ENCODE measurements at places on chromosomes 12 and 14.

GRCh38 chr14:93285044-93285443 lies 47.8 kb downstream of the BTBD7 start:
- DNase-seq: no peak

- no peak for DNase-seq
Measured at GRCh38 chr12:12604740-12605139, 6.9 kb upstream of the CREBL2 start.

DNA sequence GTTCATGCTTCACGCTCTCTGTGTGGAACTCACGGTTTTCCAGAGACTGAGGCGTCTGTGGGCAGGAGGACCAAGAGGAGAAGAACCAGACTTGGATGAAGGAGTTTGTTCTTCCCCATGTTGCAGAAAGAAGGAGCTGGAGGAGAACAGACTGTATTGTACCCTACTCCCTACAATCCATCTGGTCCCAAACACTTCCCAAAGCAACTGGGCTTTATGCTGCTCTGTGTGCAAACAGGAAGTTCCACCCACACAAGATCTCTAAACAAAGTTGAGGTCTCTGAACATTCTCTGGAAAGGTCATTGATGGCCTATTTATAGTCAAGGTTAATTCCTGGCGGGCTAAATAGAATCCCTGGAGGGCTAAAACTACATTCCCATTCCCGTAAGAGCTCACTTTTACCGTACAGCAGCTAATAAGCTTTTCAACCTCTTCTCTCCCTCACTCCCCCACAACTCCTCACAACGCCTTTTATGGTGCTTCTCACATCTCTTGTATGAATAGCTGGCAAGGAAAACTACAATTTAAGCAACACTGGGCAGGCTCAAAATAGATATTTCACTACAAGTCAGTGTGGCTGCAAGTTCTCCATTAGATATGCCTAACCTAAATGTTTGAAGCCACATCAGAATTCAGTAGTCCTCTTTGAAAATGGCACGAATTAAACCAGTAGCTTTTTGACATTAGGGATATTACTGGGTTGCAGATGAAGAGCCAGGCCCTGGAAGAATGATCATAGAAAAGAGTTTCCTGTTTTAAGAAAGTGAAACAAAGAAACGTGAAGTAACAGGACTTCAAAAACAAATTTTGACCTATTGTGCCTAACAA lies at the start of gene A2M:
TSS of gene A2M (minus strand) at position 189 of the 829 bp plus-strand sequence. CDS start at position 119, 70 bp downstream.
- DNase-seq: no peak

GRCh38 chr14:33938131-33938949 lies 12.5 kb downstream of the EGLN3 start:
- no peak for DNase-seq

GRCh38 chr14:38524636-38525509 lies 269.0 kb upstream of the CLEC14A start:
- no peak for DNase-seq

DNA sequence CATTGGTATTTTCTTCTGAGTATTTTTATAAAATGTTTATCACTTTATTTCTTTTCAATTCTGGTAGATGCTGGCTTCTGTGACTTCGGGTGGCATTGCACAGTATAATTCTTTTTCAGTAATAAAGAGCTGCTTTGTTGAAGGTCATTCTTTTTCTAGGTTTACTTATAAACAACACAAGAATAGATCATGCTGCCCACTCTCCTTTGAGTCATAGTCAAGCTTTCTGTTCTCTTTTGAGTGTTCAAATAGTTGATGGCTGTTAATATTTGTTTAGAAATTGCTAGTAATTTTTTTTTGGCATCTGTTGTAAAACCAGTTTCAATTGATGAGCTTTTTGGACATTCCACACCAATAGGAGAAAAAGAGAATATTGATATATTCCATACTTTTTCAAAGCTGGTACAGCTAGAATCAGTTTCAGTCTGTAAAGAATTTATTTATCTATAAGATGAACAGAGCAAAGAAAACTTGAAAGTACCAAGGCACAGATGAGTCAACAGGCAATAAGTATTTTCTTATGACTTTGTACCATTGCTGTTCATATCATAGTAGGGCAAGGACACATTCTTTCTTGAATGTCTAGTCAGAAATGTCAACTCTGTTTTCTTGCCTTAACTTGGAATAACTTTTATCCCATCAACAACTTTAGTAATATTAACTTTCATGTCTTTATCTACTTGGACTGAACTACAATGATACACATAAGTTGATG lies 513.0 kb upstream of the SEL1L start:
- no peak for DNase-seq

DNA sequence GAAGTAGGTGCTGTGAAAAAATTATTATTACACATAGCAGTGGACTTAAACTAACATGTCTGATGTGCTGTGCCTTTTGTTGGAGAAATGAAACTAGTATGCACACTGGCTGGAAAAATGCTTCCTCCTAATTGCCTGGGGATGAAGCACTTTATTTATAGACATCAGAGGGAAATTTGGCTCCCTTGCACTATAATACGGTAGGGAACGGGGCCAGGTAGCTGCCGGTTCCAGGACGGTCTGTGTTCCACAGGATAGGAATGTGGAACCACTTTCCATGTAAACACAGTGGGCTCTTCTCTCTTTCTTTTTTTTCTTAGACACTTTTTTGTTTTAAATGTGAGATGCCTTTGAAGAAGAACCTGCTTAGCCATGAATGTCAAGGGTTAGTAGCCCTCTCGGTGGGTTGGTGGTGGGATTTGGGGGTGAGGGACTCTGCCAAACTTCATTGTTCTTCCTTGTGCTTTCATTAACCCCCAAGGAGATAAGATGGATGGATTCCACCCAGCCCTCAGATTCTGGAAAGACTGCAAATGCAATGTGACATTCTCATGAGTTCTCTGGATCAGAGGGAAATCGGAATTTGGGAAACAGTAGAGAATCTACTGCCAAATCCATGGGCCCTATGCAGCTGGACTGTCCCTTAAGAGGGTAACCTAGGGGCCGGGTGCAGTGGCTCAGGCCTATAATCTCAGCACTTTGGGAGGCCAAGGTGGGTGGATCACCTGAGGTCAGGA lies 58.0 kb upstream of the GSC start:
- no peak for DNase-seq

DNA sequence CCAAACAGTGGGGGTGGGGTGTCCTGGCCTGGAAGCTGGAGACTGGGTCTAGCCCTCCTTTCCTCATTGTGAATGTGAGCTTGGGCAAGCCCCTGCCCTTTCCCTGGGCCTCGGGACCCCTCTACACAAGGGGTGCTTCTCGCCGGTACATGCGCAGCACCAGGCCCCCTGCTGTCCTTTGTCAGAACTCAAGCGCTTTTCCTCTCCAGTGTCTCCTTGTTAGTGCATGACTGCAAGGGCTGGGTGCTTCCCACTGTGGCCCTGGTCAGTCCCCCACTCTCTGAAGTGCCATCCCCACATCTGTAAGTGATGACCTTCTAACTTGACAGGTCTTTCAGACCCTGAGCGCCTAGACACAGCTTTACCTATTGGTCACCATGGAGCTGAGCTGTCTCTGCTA lies 44.2 kb downstream of the DEGS2 start:
- DNase-seq: no peak

GRCh38 chr12:130339951-130340350 lies 2.3 kb downstream of the PIWIL1 start:
- DNase-seq: no peak

- DNase-seq: no peak
Measured at GRCh38 chr12:76255692-76256091, 92.5 kb downstream of the BBS10 start.

GRCh38 chr12:122183588-122183940 lies 641 bp downstream of the LRRC43 start:
- no peak for DNase-seq

DNA sequence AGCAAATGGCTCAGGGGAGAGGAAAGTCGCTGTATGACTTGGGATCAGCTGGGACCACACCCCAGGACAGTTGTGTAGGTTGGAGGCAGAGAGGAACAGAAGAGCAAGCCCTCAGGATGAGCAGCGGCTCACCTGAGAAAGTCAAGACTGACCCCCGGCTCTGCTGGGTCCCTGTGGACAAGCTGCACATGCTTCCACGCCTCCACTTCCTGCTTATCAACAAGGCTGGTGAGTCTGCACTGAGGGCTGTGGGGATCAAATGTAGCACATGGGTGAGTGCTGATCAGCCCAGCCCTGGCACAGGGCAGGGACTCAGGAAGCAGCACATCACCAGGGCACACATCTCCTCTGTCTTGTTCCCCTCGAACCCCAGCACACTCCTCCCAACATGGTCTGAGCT lies 92.1 kb downstream of the CHGA start:
- no peak for DNase-seq

DNA sequence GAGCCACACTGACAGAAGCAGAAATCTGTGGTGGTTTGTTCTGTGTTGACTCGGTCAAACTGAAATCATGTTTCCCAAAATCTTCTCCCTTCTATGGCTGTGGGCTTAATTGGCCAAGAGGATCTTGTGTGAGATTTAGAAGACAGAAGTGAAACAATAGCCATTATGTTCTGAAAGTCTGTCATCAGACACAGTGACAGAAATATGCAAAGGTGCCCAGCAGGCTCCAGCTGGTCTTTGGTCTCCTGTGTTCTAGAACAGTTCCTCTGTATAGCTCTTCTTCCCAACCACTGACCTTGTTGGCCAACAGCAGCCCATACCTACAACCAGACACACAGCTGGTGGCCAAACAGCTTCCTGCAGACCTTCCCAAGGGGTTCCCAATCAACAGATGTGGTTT lies 25.0 kb upstream of the COCH start:
- no peak for DNase-seq

- DNase-seq: peak; percentile 28
Measured at GRCh38 chr12:7439579-7440505, 4.1 kb downstream of the CD163L1 start.

DNA sequence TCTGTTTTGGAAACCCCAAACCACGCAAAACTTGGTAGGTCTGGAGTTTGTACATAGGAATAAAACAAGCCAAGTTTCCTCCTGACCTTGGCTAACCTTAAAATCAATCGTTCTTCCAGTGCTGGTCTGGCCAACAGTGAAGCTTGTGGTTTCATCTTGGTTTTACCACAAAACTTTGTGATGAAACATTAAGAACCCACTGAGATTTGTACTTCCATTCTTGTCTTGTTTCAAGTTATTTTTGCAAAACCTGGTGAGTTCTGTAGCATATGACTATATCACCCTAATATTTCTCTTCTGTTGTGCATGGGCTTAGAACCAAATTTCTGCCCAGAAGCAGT lies 26.4 kb downstream of the SIX1 start:
- DNase-seq: peak; percentile 79

DNA sequence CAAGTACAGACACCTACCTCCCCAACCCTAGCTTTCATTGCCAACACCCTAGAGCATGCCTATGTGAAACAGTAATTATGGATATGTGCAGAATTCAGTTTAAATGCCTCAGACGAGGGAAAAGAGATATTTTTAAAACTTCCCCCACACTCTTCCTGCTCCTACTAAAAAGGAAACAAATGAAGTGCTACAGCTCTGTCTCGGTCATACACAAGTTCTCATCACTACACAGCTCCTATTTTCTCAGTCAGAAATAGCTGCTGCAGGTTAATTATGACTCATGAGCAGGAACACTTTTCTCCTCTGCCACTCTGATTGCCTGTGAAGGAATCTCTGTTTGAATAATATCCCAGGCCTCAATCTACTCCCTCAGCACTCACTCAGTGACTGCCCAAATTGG lies 703.6 kb upstream of the FLRT2 start:
- no peak for DNase-seq

DNA sequence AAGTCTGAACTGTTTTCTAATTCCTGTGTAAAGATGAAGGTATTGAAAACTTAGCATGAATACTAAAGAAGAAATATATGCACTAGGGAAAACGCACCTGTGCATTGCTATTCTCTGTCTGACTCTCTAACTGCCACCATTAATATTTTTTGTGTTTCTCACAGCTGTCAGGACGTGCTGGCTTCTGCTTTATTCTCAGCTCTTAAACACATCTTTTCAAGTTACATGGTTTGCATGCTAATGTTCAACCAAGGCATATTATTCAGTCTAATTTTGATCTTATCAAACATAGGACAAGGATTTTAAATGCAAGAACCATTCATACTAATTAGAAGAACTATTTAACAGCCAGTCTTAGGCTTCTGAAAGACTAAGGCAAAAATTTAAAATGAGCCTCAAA lies 187.4 kb downstream of the KLHL28 start:
- DNase-seq: no peak

- DNase-seq: no peak
Measured at GRCh38 chr12:104535369-104535768, 78.6 kb downstream of the CHST11 start.

DNA sequence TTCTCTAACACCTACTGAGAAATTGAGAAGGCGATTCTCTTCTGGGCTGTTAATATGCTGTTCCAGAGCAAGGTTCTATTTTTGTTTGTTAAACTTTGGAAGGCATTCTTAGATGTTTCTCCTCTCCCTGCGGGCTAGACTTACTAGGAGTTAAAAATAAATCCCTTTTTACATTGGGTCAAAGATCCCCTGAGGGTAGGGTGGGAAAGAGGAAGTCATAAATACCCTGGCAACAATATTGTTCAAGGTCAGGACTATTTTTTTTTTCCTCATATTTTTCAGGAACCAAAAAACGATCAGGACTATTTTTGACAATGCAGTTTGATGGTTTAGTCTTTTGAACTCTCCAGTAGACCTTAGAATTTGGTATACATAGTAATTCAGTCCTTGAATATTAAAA lies 12.0 kb upstream of the SLC2A14 start:
- no peak for DNase-seq

DNA sequence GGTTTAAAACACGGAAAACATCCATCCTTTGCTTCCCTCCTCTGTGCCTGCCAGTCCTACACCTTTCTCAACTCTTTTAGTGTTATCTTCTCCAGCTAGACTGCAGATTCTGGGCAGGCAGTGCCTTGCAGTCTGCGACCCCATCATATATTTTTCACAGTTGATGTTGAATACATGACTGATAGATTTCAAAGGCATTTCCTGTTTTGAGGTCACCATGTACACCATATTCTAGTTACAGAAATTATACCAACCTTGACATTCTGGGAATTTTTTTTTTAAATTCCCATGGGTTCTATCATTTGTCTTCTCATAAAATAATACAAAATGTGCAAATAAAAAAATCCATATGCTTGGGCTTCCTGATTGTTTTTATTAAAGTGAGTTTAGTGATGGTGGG lies 16.6 kb downstream of the SOCS2 start:
- DNase-seq: no peak

GRCh38 chr14:29897181-29897580 lies 30.5 kb downstream of the PRKD1 start:
- DNase-seq: no peak

DNA sequence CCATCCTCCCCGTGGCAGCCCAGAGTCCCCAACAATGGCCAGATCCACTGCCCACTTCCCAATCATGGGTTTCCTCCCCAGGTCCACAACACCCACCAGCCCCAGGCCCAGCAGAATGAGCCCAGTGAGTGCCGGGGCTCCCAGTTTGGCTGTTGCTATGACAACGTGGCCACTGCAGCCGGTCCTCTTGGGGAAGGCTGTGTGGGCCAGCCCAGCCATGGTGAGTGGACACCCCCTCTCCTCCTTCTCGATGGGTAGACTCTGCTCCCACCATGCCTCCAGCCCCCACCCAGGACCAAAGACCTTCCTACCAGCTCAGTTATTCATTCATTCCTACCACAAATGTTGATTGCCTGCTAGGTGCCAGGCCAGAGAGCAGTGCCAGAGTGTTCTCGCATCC lies 23.8 kb downstream of the PAPLN start:
- DNase-seq: no peak
